NCI-H1417 (cell line): ENCODE measurements at places on chromosomes 3 and 15.

GRCh38 chr15:98292442-98293240 is 332.1 kb downstream of the ARRDC4 start:
- DNase-seq, result peak; percentile 25

- DNase-seq, result peak; percentile 92
Observed at GRCh38 chr15:92809880-92810361, 90.2 kb upstream of the CHD2 start.

DNA sequence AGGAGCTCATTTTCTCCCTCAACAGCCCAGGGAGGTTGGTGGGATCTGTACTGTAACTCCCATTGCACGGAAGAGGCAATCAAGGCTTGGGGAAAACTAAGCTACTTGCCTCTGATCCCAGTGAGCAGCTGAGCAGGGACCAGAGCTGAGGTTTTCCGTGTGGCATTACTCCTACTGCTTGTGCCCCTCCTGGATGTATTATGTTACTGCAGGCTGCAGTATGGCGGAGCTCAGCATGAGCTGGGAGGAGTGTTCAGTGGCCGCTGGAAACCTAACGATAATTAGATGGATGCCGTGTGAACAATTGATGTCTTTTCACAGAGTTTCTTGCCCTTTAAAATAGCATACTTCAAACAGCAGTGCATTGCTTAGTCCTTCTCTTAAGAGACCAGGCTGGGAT is 2.0 kb upstream of the TPRG1 start:
- DNase-seq, result no peak

- DNase-seq, result peak; percentile 16
Observed at GRCh38 chr3:4271834-4272233, 31.3 kb upstream of the SETMAR start.

GRCh38 chr15:39269352-39269751 is 311.5 kb upstream of the THBS1 start:
- DNase-seq, result peak; percentile 3

DNA sequence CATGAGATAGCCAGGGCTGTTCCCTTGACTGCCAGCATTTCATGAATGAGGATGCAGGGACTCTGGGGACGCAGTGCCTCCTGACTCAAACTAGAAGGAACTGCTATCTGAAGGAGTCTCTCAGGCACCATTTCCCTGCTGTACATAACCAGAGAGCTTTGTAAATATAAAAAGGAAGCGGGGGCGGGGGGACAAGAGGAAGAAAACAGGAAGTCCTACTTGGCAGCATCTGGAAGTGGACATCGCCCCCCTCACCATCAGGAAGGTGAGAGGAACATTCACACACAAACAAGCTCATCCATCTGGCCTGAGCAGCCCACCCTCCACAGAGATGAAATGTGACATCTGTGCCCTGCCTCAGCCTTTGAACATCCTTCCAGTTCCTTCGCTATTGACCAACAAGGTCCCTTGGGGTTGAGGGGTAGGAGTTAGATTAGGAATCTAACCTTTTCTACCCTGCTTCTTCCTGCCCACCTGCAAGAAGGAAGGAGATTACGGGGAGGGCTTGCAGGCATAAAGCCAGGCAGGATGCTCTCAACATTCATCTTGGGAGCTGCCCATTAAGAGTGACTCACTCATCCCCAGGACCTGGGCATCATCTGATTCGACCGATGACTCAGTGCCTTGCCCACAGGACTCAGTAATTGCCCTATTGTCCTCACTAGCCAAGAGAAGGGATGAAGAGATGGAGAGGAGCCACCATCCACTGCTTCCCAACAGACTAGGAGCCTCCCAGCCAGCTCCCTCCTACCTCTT is 31.9 kb downstream of the SH3BP5 start:
- DNase-seq, result no peak

DNA sequence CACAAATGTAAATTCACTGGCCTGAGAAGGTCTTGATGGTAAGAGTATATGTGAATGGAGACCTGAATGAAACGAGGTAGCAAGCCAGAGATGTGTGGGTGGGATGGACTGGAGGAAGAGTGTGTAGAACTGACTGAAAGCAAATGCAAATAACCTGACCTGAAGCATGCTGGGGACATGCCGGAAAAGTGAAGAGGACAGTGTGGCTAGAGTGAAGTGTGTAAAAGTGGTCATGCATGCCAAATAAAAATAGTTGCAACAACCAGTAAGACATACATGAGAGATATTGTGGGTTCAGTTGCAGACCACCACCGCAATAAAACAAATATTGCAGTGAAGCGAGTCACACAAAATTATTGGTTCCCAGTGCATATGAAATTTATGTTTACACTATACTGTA is 82.3 kb downstream of the LPP start:
- no peak for DNase-seq

DNA sequence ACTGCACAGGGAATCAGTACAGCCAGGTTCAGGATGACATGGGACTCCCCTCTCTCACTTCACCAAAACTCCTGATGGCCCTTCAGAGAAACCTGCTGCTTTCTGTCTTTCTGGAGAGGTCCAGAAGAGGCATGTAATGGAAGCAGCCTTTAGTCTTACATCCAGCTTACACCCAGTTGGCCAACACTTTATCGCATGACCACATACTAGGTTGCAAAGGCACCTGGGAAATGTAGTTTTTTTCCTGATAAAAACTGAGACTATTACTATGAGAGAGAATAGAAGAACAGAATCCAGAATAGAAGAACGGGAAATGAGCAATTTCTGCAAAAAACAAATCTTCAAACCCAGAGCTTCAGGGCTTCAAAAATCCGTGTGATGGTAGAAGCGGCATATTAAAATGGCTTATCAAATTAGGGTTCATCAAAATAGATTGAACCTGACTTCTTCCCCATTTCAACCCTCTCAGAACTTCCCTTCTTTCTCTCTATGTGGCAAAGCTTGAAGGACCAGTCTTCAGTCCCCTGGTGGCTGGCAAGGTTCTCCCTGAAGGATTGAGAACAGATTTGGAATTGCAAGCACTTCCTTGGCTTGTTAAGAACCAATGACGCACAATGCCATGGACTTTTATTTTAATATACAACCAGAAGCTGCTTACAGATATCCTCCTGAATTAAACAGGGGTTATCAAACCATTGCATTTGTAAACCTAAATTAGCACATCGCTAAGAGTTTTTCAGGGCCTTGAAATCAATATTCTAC is 34.4 kb downstream of the CORO2B start:
- no peak for DNase-seq

DNA sequence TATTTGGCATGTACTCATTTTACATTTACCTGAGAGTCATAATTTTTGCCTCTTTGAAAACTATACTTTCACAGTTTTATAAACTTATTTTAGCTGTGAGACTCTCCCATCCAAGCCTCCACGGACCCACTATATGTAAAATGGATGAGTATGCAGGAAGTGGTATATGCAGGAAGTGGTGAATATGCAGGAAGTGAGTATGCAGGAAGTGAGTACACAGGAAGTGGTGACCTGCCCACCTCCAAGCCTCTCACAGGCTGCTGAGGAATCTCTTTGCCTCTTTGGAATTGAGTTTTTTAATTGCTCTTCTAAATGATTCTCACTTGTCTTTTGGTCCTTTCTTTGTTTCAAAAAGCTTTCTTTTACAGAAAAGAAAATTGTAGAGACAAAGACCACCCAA is 85.2 kb downstream of the KBTBD8 start:
- DNase-seq, result no peak

- no peak for DNase-seq
Observed at GRCh38 chr3:87270908-87271700, 5.3 kb downstream of the POU1F1 start.

- DNase-seq, result no peak
Observed at GRCh38 chr3:186920301-186920700, 10.0 kb upstream of the ST6GAL1 start.

- no peak for DNase-seq
Observed at GRCh38 chr15:98758224-98758623, 109.9 kb downstream of the IGF1R start.

DNA sequence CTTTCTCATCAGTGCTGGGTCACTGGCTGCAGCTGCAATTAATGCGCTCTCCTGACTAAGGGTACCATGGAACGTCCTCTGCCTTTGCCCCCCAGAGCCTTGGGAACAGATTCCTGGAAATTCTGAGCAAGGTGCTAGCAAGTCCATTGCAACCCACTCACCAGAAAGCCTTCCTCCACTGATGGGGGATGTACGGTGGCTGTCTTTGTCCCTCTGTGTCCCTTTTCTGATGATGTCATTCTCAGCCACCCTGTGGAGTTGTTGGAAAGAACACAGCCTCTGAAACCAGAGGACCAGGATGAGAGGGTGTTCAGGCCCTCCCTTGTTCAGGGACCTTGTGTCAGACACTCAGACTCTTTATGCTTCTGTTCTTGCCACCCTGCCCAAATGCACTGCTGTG is 38.1 kb upstream of the ZBTB38 start:
- DNase-seq, result no peak
